Right cardiac atrium (tissue), 5 donors: ENCODE measurements at places on chromosomes 16 and 17. TPM values are rescaled to one million over a fixed set of nuclear protein-coding genes. Genes with fewer than 3 reads are reported as not detected.
A peak's percentile ranks its signal among the peaks of the same experiment; 100 is the strongest.

The HS3ST3B1 gene
- 1.1 TPM for total RNA-seq

The KIFC3 gene
- 45.8 TPM for total RNA-seq

The ALOX15B gene
- 0.68 TPM for total RNA-seq

The SYT17 gene
- total RNA-seq = 0.86 TPM

The SDR42E1 gene
- total RNA-seq = 2.6 TPM

The NXPH3 gene
- total RNA-seq = 5.1 TPM

The CACNG5 gene
- not detected for total RNA-seq

The CCL1 gene
- total RNA-seq = not detected

GRCh38 chr17:11643851-11644250 lies 45.6 kb downstream of the DNAH9 start:
- no peak for DNase-seq

- no peak for DNase-seq
Observed at GRCh38 chr17:7060165-7060891, 16.4 kb upstream of the SLC16A11 start.

DNA sequence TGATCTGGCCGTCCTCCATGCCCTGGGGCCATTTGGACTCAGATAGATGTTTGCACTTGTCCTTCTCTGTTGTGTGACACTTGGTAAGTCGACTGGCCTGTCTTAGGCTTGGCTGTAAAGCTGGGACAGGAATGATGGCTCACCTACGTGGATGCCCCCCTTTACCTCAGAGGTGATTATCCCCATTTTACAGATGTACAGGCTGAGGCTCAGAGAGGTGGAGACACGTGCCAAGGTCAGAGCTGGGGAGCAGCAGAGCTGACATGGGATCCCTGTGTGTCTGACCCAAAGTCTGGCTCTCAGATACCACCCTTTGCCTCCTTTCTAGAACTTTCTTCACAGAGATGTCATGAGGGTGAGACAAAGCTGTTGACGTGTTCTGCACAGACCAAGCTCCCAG lies 71.3 kb upstream of the CIBAR2 start:
- peak; percentile 9 for DNase-seq

DNA sequence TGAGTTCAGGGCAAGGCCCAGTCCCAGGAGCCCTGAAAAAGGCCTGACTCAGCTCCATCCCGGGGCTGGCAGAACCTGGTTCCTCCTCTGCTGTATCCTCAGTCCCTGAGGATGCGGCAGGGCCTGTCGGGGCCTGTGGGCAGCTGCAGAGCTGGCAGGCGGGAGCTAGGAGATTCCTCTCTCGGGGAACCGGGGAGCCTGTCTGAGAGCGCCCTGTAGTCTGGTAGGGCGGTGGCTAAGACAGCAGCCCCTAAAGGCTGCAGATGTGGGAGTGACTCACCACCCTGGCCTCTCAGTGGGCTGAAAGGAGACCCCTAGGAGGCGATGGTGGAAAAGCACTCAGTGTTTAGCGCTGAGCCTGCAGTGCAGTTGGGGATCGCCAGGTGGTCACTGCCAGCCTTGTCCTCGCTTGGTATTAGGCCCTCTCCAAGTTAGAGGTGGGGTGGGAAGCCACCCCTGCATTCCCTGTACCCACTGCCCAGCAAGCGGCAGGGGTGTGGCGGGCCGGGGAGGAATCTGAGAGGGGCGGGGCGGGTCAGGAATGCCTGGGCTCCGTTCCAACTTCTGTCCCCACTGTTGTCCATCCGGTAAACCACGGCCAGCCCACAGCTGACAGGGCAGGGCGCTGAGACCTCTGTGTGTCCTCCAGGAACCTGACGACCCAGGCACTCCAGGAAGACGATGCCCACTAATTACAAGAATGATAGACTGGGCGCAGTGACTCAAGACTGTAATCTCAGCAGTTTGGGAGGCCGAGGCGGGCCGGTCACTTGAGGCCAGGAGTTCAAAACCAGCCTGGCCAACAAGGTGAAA lies 29.5 kb upstream of the CDH1 start:
- DNase-seq = peak; percentile 54

DNA sequence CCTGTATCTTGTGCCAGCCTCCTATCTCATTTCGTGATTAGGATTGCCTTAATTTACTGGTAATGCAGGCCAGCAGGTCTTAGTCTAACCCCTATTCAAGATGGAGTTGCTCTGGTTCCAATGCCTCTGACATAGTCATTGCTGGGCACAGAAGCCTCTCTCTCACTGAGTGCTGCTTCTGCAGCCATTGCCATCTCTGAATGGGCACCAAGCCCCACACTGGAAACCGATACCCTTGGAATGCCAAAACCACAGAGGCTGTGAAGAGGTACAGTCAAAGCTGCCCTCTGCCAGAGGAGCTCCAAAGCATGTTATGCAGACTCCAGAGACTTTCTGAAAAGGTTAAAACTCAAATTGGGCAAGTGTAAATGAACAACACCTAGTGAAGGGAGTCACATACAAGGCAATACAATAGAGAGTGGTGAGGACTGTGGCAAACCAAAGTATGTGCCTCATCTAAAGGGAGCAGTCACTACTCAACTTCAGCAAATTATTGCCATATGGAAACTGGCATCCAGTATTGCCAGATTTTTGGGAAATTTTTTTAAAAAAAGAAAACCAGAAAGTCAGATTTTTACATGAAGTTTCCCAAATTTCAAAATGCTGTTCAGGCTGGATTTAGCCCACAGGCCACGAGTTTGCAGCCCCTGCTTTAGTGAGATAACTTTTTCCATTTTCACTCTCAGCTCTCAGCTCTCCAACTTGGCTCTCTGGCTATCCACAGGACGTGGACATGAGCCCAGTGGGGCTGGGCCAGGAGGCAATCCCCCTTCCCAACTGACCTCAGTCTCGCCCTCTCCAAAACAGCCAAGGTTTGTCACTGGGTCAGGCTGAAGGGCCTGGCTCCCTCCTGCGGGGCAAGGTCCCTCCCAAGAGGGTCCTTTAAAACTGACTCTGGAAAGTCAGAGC lies 2.1 kb upstream of the MMP2 start:
- DNase-seq = peak; percentile 88

GRCh38 chr16:13957197-13958078 lies 37.5 kb downstream of the ERCC4 start:
- peak; percentile 86 for DNase-seq

DNA sequence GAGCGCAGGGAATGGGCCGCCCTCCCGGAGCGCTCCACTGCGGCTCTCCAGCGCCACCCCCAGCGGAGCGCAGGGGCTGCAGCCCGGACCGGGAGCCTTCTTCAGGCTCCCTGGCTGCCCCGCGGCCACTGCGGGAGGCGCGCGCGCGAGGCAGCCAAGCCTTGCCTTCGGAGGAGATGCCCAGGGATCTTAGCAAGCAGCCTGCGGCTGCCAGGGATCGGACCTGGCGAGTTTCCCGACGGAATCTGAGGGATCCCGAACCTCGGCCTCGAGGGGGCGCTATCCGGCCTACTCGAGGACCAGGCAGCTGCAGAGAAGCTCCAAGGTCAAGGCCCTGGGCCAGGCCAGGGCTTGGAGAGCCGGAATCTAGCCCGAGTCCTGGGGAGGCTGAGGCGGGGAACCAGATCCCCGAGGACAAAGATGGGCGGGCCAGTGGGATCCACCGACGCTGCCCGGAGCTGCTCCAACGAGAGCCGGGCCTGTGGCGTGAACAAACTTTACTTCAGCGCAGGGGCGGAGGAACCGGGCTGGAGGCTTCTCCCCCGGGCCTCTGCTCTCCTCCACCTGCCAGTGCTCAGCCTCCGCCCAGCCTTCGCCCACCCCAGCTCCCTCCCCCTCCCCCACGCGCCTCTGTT lies at the start of gene IRX6:
IRX6 (plus strand) TSS at position 567 of the 635 bp plus-strand sequence. CDS start 889 bp downstream, outside the sequence.
- peak; percentile 61 for DNase-seq

GRCh38 chr17:17575360-17576251 lies 15.9 kb downstream of the PEMT start:
- DNase-seq = peak; percentile 50

DNA sequence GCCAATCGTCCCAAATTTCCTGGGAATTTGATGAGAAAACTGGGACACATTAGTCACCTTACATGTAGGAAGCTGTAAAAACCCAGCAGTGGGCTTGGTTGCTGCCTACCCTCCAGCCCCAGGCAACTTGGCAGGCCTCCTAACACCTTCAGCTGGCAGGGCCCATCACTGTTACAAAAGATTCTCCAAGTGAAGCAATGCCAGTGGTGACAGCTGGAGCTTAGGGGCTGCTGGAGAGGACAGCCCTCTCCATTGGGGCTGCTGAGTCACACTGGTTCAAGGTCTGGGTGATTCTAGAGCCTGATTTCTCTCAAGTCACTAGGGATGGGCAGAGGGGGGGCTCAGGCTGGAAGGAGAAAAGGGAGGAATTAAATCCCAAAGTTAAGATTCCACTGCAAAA lies 180.6 kb downstream of the COPRS start:
- no peak for DNase-seq

- DNase-seq = no peak
Observed at GRCh38 chr17:44217738-44218343, 1.6 kb downstream of the UBTF start.

- no peak for DNase-seq
Observed at GRCh38 chr16:5907544-5907943, 809.9 kb upstream of the EEF2KMT start.

- no peak for DNase-seq
Observed at GRCh38 chr16:78288888-78289287, 189.4 kb downstream of the WWOX start.
